ENCODE measurements at places on chromosomes 13 and 19.

DNA sequence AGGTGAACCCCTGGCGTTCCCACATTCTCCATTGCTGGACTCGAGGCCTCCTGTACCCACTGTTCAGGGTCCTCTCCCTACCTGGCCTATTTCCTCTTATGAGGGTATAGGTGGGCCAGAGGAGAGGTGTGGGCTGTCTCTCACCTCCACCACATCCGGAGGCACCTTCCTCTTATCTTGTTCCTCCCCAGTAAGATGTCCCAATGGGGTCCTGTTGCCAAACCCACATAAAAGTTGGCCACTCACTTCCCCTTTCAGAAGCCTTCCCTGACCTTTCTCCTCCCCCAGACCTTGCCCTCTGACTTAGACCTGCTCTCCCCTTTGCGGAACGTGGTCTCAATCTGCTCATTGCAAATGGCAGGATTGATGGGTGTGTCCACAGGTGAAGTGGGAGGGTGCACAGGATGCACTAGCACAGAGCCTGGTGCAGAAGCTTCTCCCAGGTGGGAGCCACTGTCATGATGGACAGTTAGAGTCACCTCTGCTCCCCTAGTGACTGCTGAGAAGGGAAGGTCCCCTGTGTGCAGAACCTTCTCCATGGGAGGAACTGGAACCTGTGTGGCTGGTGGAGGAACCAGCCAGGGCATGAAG, 1.3 kb downstream of the CYP4F3 start:
- DNase-seq = no peak

DNA sequence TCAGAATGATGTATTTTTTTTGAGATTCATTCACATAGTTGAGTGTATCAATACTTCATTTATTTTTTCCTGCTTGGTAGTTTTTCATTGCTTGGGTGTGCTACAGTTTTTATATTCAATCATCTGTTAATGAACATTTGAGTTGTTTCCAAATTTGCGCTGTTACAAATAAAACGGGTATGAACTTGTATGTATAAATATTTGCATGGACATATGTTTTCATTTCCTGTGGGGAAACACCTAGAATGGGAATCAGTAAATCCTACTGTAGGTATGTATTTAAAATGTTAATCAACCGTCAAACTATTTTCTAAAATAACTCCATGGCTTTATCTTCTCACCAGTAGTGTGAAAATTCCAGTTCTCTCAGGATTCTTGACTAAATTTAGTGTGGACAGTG, 826.3 kb downstream of the EFNB2 start:
- DNase-seq = no peak

DNA sequence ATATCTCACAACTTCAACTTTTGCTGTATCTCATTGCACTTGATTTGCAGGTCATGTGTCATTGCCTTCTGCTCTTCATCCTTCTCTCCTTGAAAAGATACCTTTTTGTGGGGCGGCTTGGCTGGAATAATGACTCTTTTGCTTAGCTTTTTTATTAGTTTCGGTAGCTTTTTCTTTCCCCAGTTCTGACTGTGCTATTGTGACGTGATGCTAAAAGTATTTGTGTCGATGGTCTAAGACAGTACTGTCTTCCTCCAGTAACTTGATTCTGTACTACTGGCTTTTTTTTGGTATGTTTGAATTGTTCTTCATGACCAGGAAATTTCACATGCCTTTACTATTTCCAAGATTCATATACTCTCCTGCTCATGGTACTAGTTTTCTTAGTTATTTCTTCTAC, 63.1 kb downstream of the SLITRK1 start:
- DNase-seq = no peak

DNA sequence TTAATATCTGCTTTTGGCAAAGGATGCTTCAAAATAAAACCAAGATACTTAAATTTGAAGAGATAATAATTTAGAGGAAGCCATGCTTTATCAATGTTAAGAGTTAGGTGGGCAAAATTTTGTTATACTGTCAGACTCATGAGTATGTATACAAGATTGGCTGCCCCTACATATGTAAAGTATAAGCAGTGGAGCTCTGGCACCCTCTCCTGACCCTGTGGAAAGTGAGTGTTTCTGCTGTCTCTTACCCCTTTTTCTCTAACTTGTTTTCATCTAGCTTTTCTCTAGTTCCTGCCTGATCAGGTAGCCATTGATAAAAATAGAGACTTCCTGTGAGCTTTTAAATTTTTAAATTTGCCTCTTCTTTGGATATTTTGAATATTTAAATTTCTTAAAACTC, 710.9 kb upstream of the SPRY2 start:
- no peak for DNase-seq

DNA sequence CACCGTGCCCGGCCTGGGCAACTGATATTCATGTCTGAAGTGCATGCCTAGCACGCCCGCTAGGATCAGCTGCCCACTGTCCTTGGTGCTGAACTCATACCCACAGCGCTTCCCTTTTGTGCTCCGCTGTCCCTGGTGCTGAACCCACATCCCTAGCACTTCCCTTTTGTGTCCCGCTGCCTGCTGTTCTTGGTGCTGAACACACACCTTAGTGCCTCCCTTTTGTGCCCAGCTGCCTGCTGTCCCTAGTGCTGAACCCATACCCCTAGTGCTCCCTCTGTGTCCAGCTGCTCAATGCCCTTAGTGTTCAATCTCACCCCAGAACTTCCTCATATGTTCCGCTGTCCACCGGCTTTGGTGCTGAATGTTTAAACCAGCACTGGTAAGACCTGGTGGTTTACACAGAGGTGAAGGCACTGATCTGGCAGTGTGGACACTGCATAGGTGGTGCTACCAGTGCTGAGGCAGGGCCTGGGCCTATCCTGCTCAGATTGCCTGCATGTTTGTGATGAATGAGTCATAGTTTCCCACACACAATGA, 26.3 kb upstream of the SIGLEC11 start:
- DNase-seq = no peak

DNA sequence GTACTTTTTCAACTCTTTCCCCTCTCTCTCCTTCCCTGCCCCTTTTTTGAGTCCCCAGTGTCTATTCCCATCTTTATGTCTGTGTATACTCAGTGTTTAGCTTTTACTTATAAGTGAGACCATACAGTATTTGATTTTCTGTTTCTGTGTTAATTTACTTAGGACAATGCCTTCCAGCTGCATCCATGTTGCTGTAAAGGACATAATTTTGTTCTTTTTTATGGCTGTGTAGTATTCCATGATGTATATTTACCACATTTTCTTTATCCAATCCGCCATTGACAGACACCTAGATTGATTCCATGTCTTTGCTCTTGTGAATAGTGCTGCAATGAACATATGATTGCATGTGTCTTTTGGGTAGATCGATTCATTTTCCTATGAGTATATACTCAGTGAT, 10.7 kb upstream of the ZC3H13 start:
- DNase-seq = no peak

GRCh38 chr13:96025283-96025682, 27.9 kb downstream of the UGGT2 start:
- DNase-seq = no peak

- no peak for DNase-seq
Observed at GRCh38 chr19:40596608-40597328, 4.4 kb upstream of the LTBP4 start.

- DNase-seq = no peak
Observed at GRCh38 chr19:45508861-45509691, 1.8 kb downstream of the VASP start.

DNA sequence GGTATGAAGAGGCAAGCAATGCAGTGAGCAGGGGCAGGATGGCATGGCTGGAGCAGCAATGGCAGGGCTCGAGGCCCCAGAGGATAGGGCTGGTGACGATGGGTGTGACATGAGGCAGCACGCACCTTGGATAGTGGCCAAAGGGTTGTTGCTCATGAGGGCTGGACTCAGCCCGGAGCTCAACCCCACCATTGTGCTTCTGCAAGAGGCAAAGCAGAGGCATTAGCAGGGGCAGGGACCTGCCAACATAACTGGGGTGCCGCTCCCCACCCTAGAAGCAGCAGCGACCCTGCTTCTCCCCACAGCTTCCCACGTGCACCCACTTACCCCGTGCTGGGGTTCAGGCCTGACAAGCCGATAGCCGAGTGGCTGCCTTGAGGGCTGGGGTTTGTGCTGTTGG, 15.8 kb downstream of the ZNF574 start:
- no peak for DNase-seq

- DNase-seq = no peak
Observed at GRCh38 chr19:33468361-33469170, 53.0 kb downstream of the PEPD start.

DNA sequence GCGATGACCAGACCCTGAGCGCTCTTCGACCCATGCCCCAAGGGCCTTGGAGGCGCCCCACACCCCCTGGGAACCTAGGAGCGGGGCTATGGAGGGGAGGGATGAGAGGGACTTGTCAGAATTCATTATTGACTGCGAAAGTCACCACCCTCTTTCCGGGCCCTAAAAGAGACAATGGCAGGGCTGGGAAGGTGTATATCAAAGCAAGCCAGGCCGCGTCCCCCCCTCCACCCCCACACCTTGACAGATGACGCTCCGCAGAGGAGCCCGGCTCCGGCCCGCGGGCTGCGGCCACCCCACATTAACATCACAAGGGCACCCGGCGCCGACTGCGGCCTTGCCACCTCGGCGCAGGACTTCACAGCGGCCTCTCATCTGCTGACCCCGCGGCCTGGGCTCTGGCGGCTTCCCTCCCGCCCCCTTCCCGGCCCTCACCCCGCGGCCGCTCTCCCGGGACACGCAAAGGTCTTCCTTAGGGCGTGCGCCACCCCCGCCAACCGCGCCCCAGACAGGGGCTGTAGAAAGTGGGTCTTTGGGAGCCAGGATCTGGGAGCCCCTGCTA, 2.4 kb downstream of the CDX2 start:
- no peak for DNase-seq

DNA sequence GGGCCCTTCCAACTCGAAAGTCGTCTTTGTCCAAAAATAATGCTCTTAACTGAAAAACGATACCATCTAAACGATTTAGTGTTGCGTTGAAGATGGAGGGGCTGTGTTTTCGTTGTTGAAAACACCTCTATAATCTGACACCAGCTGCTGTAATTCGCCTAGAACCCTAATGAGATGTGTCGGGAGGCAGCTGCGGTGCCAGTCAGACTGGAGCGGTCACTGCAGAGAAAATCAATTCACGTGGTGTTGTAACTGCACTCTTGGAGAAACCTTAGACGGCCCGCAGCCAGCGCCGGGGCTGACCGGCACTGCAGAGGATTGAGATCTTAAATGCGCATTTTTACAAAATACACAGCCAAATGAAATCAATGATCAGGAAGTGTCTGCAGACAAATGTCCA, 339.1 kb downstream of the ZNF536 start:
- no peak for DNase-seq

DNA sequence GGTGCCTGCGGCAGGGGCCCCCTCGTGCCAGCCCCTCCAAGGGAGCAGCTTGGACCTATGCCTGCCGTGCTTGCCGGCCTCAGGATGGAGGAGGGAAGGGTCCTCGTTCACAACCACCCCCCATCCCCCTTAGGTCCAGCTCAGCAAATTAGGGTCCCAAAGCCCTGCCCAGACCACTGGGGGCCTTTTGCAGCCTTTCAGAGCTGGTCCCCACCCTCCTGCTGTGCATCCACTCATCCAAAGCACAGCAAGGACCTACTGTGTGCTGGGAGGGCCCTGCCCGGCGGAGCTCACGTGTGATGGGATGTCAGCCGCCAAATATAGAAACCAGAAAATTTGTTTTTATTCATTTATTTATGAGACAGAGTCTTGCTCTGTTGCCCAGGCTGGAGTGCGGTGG, 16.5 kb upstream of the SLC7A10 start:
- DNase-seq = no peak

Data from NCI-H187 treated with DMSO at 0.1 percent for 48 hours (cell line).